ENCODE measurements at places on chromosomes 4 and X.

DNA sequence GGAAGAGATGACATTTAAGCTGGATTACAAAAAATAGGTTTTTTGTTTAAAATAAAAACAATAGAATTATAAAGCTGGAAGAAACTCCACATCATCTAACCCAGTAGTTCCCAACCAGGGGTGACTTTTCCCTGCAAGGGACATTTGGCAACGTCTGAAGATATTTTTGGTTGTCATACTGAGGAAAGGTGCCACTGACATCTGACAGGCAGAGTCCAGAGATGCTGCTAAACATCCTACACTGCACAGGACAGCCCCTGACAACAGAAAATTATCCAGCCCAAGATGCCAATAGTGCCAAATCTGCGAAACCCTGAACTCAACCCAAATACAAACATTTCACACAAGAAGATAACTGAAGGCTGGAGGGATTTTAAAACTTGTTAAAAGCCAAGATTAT lies 18.5 kb downstream of the TAB3 start:
- DNase-seq = no peak

DNA sequence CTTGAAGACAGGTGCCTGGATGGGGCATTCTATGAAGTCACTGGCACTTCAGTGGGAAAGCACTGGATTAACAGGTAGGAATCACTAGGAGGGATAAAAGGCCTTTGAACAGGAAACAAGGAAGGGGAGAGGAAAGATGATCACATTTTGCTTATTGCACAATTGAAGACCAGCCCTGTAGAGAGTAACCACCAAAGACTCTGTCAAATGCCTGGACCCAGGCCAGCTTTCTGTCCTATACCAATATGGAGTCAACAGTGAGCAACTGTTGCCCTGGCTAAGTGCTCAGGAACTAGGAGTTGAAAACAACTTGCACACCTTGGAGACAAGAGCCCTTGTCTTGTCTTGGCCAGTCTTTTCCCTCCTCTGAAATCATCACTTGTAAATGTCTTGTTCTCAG lies 14.1 kb upstream of the RTL3 start:
- DNase-seq = no peak

DNA sequence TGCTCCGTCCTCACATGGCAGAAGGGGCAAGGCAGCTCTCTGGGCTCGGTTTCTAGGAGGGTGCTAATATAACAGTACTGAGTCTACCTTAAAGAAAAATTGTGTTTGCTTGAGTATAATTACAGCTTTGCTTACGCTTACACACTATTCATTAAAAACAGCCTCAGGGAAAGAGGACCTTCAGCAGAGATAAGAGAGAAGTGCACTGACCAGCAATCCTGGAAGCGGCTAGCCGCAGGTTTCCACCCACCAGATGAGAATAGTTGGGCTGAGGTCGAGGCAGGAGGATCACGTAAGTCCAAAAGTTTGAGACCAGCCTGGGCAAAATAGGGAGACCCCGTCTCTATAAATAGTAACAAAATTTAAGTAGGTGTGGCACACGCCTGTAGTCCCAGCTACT lies 15.2 kb upstream of the MRFAP1 start:
- DNase-seq = no peak

DNA sequence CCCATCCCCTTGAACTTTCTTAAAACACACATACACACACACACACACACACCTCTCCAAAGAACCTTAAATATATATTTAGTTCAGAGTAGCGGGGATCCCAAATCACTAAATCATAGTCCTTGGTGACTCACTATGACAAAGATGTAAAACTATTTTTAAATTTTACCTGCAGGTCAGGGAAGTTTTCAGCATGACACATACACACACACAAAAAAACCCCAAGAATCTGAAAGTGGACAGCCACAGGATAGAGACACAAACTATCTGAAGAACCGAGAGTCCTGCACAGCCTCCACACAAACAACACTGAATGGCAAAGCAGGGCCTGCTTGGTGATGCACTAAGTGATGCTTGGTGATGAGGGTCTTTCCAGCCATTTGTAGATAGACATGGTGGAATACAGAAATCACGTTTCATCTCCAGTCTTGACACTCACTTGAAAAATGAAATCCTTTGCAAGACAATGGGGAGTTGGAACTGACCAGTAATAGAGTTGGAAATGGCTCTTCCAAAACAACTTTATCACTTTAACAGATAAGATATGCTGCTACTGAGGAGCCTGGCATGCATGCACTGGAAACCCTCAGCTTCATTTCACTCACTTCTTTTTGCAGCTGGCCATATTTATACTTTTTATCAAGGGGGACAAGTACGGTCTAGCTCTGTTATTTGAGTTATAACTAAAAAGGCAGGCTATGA lies 307.3 kb downstream of the RAPGEF2 start:
- no peak for DNase-seq

GRCh38 chrX:10404436-10404835 lies 215.9 kb downstream of the MID1 start:
- no peak for DNase-seq

DNA sequence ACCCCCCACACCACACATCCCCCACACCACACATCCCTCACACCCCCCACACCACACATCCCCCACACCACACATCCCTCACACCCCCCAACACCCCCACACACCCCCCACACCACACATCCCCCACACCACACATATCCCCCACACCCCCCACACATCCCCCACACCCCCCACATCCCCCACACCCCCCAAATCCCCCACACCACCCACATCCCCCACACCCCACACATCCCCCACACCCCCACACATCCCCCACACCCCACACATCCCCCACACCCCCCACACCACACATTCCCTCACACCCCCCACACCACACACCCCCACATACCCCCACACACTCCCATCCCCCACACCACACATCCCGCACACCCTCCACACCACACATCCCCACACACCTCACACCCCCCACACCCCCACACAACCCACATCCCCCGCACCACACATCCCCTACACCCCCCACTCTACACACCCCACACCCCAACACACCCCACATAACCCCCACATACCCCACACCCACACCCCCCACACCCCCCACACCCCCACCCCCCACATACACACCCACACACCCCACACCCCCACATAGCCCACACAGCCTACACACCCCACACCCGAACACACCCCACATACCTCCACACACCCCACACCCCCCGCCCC lies 172.9 kb downstream of the DCLK2 start:
- no peak for DNase-seq

- DNase-seq = no peak
These were observed 19.4 kb upstream of the SLC25A6 start for GRCh38 chrX:1411326-1411725.

DNA sequence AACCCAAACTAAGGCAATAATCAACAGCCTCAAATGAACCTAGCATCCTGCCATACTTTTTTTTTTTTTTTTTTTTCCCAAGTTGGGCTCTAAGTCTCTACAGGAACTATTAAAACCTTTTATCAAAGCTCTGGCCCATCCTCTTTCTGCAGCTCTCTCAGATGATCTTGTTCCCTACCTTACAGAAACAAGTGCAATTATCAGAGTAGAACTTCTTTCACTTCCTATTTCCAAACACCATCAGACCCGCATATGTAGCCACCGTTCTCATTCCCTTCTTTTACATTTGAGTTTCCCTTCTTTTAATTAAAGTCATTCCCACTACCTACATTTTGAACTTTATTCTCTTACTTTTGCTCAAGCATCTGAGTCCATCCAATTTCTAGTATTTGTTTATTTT lies 690.6 kb downstream of the DMD start:
- DNase-seq = no peak

GRCh38 chr4:71259911-71260331 lies 78.9 kb upstream of the SLC4A4 start:
- DNase-seq = no peak

DNA sequence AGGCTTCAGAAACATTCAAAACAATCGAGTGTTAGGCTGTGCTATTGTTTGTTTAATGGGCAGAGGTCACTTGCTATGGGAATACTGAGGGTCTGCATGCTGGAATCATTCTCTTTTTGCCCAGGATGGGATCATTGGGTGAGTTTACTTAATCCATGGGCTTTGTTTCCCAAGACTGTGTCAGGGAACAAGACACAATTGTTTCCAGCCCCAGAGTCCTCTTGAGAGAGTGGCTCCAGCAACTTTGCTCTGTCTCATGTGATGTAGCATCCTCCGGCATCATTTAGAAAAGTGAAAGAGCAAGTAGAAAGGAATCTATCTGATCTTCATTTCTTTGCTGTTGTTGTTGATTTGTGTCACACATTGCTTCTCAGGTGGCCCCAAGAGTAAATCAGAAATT lies 1.8 kb downstream of the TENM3 start:
- DNase-seq = no peak
